ENCODE measurements at places on chromosomes 6 and 20.

GRCh38 chr20:23541330-23541729, 27.0 kb downstream of the CST9L start:
- no peak for DNase-seq

- DNase-seq = no peak
Observed at GRCh38 chr20:1121429-1121828, 3.0 kb downstream of the PSMF1 start.

DNA sequence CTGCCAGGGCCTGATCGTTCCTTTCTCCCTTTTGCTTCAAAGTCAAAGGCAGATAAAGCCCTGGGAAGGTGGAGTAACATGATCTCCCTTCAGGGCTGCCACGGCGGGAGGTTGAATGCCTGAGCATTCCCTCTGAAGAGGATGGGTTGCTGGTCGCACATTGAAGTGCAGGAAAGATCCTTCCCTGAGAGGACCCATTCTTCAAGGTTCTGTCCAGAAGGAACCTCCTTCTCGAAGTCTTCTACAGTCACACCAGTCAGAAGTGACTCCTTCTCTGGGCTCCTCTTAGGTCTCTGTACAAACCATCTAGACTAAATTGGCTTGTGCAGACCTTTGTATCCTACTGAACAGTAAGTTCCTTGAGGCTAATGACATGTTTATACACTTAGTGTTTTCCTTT, 192.6 kb upstream of the VGLL2 start:
- no peak for DNase-seq

DNA sequence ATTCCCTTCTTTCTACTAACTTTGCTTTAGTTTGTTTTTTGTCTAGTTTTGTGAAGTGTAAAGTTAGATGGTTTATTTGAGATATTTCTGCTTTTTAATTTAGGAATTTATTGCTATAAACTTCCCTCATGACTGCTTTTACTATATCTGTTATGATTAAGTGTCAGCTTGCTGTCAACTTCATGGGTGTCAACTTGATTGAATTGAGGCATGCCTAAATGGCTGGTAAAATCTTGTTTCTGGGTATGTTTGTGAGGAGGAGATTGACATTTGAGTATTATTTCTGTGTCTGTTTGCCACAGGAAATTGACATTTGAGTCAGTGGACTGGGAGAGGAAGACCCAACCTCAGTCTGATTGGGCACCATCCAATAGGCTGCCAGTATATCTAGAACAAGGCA, 1147.0 kb upstream of the EYS start:
- no peak for DNase-seq
